ENCODE measurements at places on chromosomes 4 and X.

- DNase-seq = no peak
Measured at GRCh38 chrX:106168107-106168506, at the start of gene PWWP3B. Gene PWWP3B (plus strand): TSS chrX:106168305. CDS start chrX:106205433, 37,128 bp downstream.

DNA sequence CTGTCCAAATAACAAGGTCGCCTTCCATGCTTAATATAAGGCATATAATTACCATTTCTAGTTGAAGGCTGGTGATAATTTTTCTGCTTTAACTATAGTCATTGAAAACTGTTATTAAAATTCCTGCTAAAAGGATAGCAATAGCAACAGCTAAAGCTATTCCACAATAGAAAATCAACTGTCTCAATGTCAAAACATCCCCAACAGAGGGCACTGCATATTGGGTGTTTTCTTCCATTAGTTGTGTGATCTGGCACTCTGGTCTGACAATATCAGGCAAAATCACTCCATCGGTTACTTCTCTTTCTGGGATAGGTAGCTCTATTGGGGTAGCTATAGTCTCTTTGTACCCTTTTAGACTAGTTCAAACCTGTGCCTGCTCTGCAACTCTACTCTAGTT is 53.5 kb downstream of the TMPRSS11F start:
- no peak for DNase-seq

DNA sequence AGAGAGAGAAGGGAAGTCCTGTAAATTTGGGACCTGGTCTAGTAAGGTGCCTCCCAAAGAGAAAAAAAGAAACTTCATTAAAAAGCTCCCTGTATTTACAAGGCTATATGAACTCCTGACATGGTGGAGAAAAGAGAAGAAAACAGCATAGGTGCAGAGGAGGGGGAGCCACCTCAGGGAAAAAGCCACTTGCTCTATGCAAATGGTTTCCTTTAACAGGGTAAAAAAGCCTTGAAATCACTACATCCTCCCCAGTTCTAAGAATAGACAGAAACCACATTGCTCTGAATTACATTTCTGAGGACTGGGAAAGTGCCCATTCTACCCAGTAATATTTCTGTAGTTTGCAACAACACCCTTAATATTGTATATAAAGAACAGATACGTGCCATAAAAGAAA is 165.5 kb downstream of the KLF8 start:
- DNase-seq = no peak

DNA sequence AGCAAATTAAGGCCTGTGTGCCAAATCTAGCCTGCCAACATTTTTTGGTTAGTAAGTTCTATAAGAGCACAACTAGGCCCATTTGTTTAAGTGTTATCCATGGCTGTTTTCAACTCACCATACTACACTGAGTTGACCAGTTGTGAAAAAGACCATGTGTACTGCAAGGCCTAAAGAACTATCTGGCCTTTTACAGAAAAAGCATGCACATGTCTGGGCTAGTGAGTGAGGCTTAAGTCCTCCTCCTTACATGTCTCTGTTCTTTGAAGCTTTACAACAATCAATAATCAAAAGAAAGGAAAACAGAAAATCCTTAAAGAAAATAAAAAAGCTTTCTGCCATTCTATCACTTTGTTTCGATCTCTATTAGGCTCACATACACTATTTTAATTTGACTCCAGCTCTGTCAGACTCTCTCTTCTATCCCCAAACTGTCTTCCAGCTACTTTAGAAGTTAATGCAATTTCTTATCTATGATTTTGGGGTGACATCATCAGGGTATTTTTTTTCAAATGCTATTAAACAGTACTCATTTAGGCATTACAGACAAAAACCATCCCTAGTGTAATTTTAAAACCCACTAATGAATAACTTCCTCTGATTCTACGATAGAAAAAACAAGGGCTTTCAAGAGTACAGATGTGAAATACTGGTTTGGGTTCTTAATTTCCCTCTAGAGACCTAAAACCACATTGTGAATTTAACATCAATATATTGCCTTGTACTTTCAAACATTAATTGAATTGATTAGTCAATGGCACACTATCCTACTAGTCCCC is 161.8 kb downstream of the MAB21L2 start:
- DNase-seq = no peak

DNA sequence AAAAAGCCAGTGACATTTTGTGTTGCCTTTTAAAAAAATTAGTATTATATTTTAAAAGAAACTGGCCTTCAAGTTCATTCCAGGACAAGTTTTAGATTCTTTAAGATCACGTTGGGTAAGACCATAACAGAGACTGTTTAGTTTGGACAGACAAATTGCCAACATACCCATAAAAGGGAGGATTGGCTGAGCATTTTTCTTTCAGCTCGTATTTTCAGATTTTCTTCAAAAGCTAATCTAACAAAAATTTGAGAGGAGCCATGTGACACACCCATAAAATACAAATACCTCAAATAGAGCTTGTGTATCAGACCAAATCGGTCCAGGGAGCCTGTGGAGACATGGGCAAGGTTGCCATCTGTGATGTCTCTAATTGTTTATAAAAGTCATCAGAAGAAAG is 74.6 kb upstream of the C1QTNF7 start:
- DNase-seq = no peak

DNA sequence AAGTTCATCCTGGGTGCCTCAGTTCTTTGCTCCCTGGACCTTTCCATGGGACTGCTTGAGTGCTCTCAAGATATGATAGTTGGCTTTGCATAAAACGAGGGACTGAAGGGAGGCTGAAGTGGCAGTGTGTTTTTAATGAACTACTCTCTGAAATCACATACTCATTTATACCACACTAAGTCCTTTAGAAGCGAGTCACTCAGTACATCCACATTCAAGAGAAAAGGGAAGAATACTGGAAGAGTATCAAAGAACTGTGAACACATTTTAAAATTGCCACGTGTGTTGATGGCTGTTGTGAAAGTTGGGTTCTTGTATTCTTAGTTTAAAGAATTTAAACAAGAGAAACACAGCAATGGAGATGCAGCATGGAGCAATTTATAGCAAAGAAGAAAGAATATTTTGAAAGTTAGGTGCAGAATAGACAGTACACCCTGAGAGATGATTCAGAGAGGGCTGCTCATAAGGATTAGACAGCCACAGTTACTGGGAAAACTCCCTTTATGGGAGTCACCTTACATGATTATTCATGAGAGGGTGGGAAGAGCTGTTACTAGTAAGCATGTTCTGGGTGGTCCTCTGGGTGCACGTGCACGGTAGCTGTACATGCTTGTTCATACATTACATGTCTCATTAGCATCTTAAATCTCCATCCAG is 380.7 kb downstream of the ADGRL3 start:
- DNase-seq = no peak

DNA sequence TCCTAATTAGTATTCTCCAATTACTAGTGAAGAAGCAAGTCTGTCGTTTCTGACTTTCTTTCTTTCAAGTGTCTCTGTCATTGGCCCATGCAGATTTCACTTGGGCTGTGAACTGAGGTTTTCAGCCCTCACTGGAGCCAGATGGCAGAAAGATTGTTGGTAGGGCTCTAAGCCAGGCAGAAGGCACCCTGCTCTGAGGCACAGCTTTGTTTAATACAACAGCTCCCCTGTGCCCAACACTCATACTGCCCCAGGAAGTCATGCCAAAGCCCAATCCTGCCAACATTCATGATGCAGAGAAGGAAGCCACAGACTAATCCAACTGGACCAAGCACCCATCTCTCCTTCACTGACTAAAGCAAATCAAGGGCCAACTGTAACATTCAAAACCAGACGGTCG is 117.1 kb upstream of the FRG1 start:
- no peak for DNase-seq

DNA sequence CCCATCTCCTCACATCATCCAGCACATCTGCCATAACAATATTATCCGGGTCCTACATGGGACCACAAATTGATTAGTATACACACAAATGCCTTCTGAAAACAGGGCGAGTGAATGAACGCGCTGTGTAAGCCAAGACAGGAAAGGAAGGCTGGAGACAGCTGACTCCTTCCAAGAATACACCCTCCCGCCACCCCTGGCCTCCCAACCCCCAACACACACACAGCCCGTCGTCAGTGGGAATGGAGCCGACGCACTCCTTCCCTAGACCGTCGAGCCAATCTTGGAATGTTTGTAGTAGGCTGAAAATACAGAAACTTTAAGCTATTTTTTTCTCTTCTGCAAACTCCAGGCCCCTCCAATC is 319 bp upstream of the MAGEH1 start:
- no peak for DNase-seq

GRCh38 chrX:70268034-70268433 is at the start of gene ARR3:
Gene ARR3 (plus strand): TSS chrX:70268334. CDS start chrX:70269386, 1,052 bp downstream.
- no peak for DNase-seq

GRCh38 chrX:132822634-132823012 is 135.8 kb downstream of the HS6ST2 start:
- DNase-seq = no peak

DNA sequence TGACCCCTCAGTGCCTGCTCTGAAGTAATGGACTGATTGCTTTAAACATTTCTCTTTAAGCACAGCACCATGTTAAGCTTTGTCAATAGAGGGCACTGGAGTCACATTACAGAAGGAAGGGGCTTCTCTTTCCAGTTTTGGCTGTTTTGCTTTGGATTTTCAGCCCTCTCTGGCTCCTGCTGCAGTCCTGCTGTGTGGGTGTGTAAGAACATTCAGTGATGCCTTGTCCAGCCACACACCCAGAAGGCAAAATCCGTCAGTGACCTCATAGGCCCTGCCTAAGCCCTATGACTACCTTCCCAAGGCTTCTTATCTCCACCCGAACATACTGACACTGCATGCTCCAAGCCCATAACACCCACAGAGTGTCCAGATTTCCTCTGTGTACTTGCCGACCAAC is 215.3 kb upstream of the CTSO start:
- DNase-seq = no peak

GRCh38 chrX:37409278-37409677 is 60.1 kb downstream of the PRRG1 start:
- DNase-seq = no peak

DNA sequence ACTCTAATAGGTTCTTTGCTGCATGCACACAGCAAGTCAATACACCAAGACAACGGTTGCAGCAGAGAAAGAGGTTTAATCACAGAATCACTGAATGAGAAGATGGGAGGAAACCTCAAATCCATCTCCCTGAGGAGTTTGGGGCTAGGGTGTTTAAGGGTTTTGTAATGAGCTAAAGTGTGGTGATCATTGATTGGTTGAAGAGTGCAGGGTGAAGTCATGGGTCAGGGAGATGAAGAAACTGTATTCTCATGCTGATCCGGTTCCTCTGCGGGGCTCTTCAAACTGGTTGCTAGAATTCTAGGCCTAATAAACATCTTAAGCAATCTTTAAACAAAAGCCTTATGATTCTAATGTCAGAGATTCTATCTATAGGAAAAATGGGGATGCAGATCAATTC is 432.5 kb upstream of the FAM47C start:
- no peak for DNase-seq

GRCh38 chr4:44535981-44536380 is 87.4 kb upstream of the KCTD8 start:
- no peak for DNase-seq

GRCh38 chrX:64389489-64389888 is 5.8 kb downstream of the MTMR8 start:
- no peak for DNase-seq

DNA sequence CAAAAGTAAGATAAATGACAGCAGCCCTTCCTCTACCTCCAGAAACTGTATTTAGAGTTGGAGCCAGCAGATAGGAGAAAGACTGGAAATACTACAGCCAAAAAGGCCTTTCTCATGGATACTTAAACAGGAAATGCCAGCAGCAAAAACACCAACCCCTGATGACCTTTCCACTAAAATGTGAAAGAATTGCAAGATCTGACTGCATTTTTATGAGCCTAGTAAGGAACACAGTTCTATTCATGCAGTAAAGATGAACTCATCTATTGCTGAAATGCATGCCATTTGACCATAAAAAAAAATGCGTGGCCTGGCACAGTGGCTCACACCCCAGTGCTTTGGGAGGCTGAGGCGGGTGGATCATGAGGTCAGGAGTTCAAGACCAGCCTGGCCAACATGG is 19.9 kb downstream of the ABCG2 start:
- peak; percentile 27 for DNase-seq

GRCh38 chr4:78347527-78347926 is 204.0 kb upstream of the ANXA3 start:
- no peak for DNase-seq

DNA sequence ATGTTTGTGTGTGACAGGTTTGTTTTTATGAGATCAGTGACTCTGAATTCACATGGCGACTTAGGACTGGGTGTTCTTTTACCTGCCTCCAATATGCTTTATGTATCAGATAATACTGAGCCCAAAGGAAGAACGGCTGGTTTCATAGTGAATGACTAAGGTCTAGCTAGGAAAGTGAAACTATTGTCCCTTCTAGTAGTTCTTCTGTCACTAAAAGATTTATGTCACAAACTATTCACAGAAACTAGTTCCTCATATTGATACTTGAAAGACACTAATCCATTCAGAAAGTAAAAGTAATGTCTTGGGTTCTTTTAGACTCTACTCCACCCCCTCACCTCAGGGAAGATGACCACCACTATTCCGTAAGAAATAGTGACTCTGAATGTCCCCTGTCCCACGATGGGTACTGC is 81.7 kb downstream of the EGF start:
- no peak for DNase-seq

- DNase-seq = no peak
Measured at GRCh38 chr4:86271057-86271456, 88.8 kb downstream of the MAPK10 start.

DNA sequence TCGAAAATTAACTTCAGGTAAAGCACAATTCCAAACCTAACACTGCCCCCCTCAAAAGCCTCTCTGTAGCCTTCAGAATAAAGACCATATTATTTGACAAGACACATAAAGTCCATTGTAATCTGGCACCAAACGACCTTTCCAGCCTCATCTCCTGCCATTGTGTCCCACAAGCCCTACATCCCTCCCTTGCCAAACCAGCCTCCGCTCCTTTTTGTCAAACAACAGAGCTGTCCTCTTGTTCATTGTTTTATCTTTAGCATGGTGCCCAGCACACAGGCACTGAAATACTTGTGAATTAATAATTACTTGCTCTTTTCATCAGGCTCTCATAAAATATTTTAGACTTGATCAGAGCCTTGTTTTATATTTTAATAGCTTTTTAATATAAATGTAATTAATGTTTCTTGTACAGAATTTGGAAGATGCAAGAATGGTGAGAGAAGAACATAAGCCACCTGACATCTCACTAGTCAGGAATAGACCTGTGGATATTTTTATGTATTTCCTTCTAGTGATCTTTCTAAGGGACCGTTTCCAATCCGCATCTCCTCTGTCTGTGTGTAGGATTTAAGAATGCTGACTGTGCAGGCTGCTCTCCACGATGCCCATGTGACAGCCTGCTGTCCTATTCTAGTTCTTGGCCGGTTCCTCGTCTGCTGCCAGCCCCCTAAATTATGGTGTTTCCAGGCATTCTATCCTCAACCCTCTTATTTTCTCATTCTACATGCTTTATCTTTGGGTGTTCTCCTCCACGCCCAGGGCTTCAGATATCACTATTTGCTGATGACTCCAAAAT is 3.0 kb upstream of the IRF2 start:
- DNase-seq = no peak

DNA sequence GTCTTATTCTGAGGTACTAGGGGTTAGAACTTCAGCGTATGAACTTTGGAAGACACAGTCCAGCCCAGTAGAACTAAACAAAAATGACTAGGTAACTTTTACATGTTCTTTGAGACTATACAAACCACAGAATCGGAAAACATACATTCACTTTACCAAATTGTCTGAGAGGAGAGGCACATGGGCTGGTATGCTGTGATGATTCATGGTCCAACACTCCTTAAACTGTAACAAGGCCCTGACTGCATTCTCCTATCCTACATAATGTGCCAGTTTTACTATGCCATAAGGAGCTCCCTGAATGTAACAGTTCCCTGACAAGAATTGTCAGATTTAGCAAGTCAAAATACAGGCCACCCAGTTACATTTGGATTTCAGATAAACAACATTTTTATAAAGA is 640.0 kb downstream of the RAB28 start:
- DNase-seq = no peak
